ENCODE measurements at places on chromosomes 16 and 17.
A peak's percentile ranks its signal among the peaks of the same experiment; 100 is the strongest.

GRCh38 chr16:67364600-67365235, 28.6 kb downstream of the TPPP3 start:
- DNase-seq: no peak

- DNase-seq: no peak
Measured at GRCh38 chr16:86243123-86243473, 267.2 kb upstream of the FOXF1 start.

GRCh38 chr17:4147751-4148310, 4.8 kb downstream of the CYB5D2 start:
- DNase-seq: no peak

GRCh38 chr17:83083368-83084201, 4.2 kb downstream of the METRNL start:
- no peak for DNase-seq

DNA sequence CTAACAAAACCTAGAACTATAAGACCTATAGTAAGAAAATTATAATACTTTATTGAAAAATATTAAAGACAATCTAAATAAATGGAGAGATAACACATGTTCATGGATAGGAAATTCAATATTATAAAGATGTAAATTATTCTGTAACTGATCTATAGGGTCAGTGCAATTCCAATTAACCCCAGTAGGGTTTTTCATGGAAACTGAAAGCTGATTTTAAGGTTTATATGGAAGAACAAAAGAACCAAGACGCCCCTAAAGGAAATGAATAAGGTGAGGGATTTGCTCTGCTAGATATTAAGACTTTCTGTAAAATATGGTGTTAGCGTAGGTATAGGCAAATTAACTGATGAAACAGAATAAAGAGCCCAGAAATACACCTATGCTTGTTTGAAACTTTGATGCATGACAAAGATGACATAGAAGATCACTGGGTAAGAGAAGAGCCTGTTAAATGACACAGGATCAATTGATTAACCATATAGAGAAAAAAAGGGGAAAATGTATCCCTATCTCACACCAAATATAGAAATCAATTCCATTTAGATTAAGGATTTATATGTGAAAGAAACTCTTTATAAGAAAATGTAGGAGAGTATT, 3.0 kb downstream of the ICAM2 start:
- no peak for DNase-seq

DNA sequence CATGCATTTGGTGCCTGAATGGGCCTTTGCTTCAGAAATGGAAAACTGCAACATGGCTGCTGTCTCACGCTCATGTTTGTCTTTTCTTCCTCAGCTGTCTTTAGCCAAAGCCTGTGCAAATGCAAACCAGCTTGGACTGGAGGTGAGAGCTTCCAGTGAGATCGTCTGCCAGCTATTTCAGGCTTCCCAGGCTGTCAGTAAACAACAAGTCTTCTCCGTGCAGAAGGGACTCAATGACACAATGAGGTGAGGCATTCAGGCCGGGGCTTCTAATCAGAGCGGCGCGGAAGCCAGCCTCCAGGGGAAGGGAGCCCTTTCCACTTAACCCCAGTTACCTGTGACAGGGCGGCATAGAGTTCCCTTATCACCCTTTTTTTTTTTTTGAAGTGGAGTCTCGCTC, 14.3 kb downstream of the CCNF start:
- no peak for DNase-seq

DNA sequence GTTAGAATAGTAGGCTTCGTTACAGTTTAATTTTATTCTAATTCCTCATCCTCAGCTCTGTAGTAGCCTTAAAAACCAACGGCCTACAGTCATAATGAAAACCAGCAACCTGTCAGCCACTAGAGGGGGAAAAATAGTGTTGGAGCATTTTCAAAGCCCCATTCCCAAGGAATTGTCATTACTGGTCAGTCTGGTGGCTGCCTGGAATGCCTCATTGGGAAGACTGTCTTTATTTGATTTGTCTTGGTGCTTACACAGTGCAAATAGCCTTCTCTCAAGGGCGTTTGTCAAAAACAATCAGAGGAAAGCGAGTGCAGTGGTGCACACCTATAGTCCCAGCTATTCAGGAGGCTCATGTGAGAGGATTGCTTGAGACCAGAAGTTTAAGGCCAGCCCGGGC, 4.7 kb downstream of the LPCAT2 start:
- no peak for DNase-seq

DNA sequence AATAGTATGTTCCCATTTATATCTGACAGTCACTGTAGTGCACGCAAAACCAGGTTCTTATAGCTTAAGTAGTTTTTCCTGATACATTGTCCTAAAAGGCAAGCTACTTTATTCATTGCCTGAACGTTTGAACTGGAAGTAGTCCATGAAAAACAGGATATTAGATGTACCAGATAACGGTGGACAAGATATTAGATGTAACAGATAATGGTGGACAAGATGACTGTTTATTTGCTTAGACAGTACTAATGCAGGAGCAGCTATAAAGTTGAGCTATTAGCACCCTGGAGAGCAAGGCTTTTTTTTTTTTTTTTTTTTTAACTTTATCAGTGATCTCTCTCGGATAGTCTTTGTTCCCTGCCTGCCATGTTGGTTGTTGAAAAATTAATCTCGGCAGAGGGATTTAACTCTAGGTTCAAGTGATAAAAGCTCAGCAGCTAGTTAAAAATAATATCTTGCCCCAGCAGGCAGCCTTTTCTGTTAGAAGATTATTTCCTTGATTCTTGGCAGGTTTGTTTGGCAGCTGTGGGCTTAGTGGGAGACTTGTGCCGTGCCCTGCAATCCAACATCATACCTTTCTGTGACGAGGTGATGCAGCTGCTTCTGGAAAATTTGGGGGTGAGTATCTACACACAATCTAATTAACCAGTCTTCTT, 17.3 kb upstream of the TBKBP1 start:
- DNase-seq: no peak

DNA sequence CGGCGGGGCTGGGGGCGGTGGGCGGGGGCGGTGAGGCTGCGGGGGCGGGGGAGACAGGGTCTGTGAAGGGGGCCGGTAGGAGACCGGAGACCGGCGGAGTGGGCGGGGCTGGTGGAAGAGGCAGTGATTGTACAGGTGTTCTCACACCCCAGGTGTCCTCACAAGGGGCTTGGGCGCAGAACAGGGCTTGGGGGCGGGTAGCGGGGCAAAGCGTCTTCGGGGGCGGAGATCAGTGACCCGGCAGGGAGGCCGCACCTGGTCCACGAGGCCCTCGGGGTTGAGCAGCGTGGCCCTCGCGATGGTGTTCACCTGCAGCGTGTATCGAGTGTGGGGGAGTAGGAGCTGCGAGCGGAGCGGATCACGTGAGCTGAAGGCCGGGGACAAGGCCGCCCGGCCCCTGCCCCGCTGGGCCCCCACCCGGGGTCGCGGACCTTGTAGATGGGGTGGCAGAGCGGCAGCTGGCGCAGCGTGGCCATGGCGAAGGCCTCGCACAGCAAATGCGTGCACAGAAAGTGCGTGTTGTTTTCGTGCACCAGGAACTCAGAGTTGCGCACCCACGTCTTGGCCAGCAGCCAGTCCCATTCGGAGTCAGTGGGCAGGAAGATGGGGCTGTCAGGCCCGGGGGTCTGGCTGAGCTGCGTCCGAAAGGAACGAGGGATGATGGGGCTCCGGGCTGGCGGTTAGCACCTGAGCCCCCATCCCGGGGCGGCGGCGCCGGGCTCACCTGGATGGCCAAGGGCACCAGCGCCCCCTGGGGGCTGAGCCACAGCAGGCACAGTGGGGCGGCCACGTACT, 8.5 kb downstream of the ALOXE3 start:
- DNase-seq: peak; percentile 69

- DNase-seq: no peak
Measured at GRCh38 chr16:11211061-11211976, 44.7 kb downstream of the SOCS1 start.

- DNase-seq: no peak
Measured at GRCh38 chr16:56606071-56606475, 2.3 kb upstream of the MT2A start.

- DNase-seq: no peak
Measured at GRCh38 chr17:79065105-79065670, 9.4 kb upstream of the ENGASE start.

- peak; percentile 66 for DNase-seq
Measured at GRCh38 chr17:7634384-7634783, 4.4 kb downstream of the SHBG start.

- no peak for DNase-seq
Measured at GRCh38 chr16:47342055-47342454, 118.8 kb downstream of the ITFG1 start.

GRCh38 chr16:685967-686366, 1.8 kb upstream of the JMJD8 start:
- DNase-seq: no peak

GRCh38 chr17:45127207-45127547, 5.1 kb downstream of the PLCD3 start:
- no peak for DNase-seq

DNA sequence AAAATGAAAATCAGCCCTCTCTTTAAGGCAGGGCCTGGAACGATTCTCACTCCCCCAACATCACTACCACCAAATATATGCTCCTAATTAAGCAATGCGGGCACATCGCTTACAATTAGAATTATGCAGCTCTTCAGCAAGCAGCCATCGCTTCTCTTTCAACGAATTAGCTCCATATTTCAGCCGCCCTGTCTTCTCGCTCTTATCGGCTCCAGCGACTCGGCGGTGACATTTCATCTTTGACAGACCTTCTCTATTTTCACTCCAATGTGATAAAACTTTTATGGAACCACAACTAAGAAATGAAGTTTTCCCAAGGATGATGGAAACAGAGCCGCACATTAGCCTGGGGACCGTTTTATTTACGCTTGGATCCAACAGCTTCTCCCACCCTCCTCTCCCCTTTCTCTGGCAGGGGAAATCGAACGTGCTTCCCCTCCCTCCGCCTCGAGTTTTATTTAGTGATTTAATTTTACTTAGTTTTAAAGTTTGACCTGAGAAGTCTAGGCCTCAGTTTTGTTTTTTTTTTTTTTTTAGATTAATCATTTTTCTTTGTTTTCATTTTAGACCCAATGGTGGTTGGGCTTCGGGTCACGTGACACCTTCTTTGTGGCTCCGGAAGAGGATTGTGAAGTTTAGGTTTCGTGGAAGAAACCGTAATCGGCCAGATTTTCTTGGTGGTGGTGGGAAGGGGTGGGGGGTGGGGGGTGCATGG, 3.1 kb upstream of the HOXB2 start:
- DNase-seq: no peak

GRCh38 chr17:81393684-81394376, 1.4 kb upstream of the BAHCC1 start:
- peak; percentile 93 for DNase-seq

DNA sequence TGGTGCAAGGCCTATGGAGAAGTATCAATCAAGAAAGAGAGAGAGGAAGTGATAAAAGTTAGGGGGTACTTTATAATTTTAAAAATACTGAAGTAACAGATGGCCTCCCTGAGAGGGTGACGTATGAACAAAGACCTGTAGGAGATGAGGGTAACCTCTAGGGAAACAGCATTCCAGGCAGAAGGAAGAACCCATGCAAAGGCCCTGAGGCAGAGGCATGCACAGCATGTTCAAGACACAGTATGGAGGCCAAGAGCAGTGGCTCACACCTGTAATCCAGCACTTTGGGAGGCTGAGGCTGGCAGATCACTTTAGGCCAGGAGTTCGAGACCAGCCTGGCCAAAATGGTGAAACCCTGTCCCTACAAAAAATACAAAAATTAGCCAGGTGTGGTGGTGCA, 192.6 kb upstream of the AXIN2 start:
- DNase-seq: no peak

GRCh38 chr17:28317099-28317965, 1.7 kb upstream of the TMEM97 start:
- no peak for DNase-seq

- peak; percentile 70 for DNase-seq
Measured at GRCh38 chr17:74957935-74958740, 14.4 kb downstream of the HID1 start.

DNA sequence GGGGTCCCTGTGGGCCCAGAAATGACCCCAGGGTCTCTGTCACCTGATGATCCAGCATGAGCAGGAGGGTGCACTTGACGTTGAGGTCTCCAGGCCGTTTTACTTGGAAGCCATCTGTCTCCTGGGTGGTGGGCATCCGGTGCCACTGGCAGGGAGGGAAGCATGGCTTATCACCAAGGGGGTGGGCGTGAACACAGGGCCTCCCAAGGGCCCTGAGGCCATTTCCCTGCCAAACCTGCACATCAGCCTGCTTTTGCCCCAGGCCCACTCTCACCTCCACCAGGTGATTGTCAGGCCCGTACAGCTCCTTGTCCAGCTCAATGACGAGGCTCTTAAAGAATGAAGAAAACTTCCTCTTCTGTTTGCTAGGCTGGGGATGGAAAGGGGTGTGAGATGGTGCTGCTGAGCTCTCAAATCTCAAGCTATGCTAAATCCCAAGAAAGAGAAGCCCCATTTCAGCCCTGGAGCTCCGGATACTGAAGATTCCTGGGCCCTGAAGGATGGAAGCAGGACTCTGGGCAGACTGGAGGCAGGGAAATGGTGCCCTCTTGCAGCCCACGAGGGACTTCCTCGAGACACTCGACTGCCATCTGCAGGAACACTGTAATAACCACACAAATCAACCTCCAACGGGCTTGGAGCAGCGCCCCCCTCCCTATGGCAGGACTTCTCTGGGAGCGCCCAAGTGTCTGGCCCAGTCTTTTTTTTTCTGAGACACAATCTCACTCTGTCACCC, 7.1 kb upstream of the FTSJ3 start:
- peak; percentile 66 for DNase-seq

GRCh38 chr16:50842589-50842988, 100.7 kb downstream of the CYLD start:
- DNase-seq: no peak

DNA sequence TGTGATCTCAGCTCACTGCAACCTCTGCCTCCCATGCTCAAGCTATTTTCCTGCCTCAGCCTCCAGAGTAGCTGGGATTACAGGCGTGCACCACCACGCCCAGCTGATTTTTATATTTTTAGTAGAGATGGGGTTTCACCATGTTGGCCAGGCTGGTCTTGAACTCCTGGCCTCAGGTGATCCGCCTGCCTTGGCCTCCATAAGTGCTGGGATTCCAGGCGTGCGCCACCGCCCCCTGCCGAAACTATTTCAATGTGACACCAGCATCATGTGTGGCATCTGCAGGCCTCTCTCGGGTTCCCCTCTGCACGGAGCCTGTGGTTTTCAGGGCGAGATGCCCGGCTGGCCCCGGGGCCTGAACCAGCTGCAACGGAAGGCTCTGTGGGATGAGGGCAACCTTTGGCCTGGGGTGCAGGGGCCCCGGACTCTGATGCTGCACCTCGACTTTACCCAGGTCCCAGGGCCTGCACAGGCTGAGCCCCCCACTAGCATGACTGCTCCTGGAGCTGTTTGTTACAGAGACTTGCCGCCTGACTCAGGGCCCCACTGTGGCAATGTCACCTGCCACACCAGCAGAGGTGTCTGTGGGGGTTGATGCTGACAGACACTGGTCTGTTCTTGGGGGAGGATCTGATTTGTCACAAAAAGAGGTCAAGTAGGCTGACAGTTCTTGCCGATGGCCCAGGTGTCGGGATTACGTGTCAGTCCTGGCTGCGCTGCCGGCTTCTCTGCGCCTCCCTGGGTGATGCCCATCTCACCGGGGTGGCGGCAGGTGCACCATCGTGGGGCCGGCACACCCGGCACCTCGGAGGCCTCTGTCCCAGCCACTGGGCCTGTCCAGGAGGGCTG, 8.6 kb upstream of the TEX19 start:
- no peak for DNase-seq

GRCh38 chr16:22216191-22216831, 10.2 kb downstream of the EEF2K start:
- DNase-seq: no peak

GRCh38 chr16:21208446-21209230, 2.7 kb downstream of the ZP2 start:
- no peak for DNase-seq

Data from frontal cortex (tissue), 4 donors.